ENCODE measurements at places on chromosomes 16 and 17.

- no peak for DNase-seq
Observed at GRCh38 chr17:27631411-27631760, 398 bp downstream of the LGALS9 start.

- DNase-seq: no peak
Observed at GRCh38 chr17:39261286-39261685, 35.5 kb upstream of the STAC2 start.

DNA sequence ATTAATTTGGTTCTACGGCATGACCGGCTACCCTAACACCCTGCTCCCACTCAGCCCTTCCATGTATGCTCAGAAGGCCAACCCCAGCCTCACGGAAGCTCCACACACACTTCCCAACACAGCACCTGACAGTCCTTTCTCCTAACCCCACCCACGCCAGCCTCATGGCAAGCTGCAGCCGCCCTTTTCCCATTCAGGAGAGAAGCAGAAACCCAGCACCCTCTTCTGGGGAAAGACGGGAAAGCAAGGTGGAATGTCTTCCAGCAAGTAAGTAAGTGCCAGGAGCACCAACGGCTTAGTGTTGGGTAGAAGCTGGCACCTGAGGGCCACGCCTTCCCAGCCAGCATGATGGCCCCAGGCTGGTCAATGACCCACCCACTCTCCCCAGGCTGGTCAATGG lies 32.1 kb downstream of the ABR start:
- peak; percentile 74 for DNase-seq

DNA sequence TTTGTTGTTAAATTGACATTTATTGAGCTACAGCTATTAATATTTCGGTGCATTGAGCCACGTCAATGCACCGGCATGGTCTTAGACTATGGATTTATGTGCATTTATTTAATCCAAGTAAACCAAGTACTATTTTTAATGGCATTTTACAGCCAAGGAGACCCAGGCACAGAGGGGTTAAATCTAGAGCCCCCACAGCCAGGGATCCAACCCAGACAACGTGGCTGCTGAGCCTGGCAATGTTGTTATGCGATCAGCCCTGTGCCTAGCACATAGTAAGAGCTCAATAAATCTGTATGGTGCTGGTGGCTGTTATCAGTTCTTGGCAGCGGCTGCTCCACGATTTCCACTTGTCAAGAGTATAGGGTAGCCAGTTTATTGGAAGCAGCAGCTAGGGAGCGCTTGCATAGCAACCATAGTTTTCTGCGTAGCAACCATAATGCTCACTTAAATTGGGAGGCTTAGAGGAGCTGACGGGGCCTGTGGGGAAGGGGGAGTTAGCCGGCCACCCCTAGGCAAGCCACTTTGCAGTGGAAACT lies 541 bp upstream of the RBBP6 start:
- DNase-seq: peak; percentile 56

GRCh38 chr16:19837984-19838707 lies 46.5 kb downstream of the GPRC5B start:
- no peak for DNase-seq

GRCh38 chr16:81266680-81267095 lies 28.2 kb downstream of the BCO1 start:
- DNase-seq: no peak

DNA sequence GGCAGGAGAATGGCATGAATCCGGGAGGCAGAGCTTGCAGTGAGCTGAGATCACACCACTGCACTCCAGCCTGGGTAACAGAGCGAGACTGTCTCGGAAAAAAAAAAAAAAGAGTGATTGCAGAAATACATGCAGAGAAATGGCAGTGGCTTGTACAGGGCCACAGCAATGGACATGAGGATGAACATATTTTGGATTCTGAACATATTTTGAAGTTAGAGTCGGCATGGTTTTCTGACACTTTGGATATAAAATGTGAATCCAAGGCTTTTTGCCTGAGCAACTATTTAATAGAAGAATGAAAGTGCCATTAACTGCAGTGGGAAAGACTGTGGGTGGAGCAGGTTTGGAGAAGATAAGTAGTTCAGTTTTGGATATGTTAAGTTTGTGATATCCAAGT lies 35.8 kb downstream of the CPD start:
- no peak for DNase-seq

DNA sequence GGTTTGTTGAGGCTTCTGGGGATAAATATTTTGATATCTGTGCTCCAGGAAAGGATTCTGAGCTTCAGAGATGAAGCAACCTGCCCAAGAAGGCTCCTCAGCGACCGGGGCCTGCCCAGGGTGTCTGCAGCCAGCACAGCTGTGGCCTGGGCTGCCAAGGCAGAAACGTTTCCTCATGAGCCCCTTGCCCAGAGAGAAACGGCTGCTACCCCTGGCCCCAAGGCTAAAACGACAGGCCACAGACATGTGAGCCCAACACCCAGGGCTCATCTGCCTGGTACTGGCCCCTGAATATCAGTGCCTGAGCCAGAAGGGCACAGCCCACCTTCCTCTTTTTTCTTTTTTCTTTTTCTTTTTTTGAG lies 45.4 kb upstream of the RASD1 start:
- DNase-seq: no peak

DNA sequence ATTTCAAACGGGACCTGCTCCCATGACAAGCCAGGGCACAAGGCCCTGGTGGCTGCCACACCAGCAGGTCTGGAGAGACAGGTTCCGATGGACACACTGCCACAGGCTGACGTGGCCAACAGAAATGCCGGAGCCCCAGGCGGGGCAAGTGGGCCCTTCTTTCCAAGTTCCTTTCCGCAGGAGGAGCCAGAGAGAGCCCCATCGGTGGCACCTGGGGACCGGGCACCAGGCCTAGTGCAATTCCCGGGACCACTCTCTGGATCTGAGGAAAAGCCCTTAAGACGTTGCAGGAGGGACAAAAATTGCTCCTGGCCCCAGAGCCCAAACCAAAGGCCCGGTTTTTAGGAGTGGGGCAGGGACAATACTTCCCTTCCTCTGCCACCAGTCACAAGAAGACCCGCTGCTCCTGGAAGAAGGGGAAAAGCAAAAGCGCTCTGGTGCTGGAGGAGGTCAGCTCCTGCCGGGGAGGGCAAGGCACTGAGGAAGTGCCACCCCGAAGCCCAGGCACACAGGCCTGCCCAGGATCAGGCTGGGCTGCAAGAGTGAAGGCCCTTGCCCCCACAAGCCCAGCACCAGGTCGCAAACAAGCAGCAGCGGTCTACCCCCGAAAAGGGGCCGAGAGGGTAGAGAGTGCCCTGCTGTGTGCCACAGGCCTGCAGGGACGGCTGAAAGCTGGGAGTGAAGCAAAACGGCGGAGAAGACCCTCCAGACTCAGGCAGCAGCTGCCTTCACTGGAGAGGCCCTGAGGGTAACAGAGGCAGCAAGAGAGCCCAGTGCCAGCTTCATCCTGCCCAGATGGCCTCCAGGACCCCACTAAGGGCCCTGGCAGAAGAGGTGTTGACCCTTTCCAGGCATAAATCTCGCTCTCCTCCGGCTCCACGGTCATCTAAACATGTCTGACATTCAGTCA lies 29.1 kb downstream of the MAP1LC3B start:
- DNase-seq: no peak

- peak; percentile 89 for DNase-seq
Observed at GRCh38 chr17:41666708-41667279, 21.9 kb upstream of the EIF1 start.

DNA sequence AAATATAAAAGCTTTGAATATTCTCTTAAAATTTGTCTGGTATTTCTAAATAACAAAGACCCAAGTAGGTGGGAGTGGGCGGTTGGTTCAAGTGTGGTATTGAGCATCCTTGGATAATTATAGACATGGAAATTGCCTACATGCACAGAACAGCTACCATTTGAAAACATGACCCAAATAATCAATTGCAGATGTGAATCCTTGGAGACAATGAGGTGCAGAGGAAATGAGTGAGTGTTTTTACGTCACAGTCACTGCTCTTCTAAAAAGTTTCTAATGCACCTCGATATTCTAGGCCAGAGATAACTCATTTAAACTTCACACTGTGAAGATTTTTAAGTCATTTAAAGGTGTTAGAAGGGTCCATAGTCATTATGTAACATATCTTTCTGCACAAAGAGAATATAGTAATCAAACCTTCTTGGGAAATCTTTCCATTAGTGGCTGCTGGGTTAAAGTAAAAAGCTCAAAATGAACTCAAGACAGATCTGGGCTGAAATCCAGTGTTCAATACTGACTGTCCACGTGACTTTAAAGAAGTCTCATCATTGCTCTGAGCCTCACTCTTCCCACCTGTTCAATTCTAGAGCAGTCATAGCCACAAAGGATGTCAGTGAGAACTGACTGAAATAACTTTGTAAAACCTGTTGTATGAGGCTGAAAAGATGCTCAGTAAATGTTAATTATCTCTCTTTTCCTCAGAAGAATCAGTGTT lies 144.5 kb downstream of the CDH11 start:
- no peak for DNase-seq

DNA sequence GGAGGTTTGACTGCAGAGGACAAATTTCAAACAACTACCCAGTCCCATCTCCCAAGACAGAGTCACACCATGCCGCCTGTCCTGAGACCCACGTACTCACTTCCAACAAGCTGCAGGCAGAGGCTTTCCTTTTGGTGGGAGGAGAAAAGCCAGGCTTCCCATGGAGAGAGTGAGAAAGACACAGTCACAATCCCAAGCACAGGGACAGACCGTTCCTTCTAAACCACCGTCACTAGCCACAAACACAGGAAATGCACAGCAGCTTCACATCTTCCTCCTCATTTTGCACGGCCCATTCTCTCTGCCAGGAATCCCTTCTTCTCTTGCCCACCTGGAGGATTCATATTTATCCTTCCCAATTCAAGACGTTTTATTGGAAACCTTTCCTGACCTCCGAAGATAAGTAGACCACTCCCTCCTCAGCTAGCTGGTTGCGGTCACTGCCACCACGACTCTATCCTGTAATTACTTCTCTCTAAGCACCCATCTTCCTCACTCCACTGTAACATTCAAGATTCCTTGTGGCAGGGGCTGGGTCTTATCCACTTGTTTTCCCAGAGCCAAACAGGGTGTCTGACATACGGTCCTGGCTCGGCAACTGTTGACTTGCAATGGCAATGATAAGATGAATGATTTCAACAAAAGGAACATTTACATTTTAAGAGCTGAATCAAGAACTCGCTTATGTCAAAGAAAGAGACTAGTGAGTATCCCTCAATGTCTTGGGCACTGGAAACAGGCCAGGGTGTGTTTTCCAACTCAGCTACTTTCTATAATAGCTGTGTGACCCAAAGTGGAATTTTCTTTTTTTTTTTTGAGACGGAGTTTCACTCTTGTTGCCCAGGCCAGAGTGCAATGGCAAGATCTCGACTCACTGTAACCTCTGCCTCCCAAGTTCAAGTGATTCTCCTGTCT lies 87.6 kb downstream of the XYLT1 start:
- DNase-seq: no peak

DNA sequence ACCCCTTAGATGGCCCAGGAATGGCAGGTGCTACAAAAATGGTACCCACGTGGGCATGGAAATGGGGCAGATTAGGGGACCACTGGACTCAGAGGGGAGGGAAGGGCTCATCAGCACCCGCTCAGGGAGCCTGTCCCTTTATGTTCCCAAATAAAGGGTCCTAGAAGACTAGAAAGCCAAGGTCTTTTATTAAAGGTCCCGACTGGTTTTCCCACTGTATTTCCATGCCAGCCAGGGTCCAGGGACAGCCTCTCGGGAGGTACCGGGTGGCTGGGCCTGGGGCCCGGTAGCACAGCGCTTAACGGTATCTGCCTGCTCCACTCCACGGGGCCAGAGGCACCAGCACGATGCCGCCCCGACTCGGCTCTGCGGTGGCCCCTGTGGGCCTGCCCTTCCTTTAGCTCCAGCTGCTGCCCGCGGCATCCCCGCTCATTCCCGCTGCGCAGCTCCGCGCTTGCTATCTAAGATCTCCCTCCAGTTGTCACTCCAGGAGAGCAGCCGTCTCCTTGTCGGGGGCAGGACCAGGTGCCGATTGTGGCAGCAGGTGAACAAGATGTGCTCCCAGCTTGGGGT lies 1.4 kb downstream of the NT5C start:
- DNase-seq: no peak

- DNase-seq: no peak
Observed at GRCh38 chr16:17585449-17586074, 114.8 kb upstream of the XYLT1 start.

DNA sequence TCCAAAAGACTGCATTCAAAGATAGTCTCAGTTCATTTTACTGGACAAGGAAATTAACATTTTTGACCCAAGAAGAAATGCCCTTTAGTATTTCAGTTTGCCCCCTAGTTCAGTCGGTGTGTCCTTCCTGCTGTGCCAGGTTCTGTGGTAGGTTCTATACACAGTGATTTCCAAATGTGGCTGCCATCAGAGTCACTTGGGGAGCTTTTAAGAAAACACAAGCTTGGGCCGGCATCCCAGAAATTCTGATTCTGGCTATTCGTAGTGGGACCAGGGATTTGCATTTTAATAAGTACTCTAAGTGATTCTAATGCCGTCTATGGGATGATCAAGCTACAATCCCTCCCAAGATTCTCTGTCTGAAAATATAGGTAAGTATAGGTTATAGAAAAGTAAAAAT lies 10.2 kb downstream of the RSPRY1 start:
- DNase-seq: no peak

DNA sequence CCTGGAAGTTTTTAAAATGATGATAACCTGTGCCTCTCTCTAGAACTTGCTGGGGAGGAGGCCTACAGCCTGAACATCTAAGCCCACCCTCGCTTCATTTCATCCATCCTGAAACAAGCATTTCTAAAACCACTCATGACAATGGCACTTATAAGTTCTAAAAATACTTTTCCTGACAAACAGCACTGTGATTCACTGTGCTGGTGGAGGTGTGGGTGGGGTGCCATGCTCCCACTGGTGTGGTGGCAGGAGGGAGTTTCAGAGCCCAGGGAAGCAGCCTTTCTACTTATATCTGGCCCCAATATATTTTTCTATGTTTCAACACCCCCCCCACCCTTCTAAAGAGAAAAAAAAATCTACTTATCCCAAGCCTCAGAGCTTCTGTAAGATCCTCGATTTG lies 52.6 kb downstream of the RAB11FIP4 start:
- DNase-seq: no peak

DNA sequence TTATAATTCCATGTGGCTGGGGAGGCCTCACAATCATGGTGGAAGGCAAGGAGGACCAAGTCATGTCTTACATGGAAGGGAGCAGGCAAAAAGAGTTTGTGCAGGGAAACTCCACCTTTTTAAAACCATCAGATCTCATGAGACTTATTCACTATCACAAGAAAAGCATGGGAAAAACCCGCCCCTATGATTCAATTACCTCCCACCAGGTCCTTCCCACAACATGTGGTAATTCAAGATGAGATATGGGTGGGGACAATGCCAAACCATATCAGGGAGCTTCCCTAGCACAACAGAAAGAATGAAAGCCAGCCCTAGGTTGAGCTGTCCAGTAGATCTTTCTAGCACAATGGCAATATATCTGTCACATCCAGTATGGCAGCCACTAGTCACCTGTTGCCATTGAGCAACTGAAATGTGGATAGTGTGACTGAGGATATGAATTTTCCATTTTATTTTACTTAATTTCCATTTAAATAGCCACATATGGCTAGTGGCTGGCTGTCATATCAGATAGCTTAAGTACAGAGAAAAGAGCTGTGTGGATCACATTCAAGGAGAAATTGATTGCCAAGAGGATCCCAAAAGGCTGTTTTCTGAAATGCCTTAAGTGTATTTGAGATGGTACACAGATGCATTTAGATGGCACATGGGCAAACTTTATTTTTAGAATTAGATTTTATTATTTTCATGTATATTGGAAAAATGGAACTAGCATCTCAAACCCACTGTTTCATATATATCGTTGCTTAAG lies 273.0 kb downstream of the GRIN2A start:
- no peak for DNase-seq

Data from HEK293T (cell line).